Left forelimb (tissue), 1 donor: ENCODE measurements at places on chromosomes 4 and X.

DNA sequence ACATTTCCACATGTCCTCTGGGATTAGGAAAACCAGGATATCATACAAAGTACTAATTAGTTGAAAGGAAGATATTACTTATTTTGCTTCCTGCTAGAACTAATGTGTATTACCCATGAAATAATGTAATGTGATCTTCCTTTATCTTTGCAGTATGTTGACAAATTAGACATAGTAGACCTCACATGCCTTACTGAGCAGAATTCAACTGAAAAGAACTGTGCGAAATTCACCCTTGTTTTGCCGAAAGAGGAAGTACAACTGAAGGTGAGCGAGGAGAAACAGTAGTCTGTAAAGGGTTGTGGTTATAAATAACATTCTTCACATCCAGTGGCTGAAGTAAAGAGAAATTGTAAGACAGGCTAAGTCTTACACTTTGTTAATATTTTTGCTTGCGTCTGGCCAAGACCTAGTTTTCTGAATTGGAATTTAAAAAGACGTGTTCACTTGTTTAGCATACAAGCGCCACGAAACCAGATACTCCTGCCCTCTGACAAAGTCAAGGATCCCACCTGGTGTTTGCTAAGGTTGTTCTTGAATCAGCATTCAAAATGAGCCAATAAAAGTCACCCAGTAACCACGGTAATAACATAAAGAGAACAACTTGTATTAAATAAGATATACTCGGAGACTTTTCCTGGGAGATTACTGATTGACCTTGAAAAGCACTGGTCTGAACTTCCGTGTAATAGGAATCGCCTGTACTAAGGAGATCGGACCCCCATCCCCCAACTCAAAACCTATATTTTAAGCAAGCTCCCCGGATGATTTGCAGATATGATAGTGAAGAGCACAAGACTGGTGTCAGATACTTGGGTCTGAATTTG is 16.9 kb downstream of the STAP1 start:
- DNase-seq = no peak

DNA sequence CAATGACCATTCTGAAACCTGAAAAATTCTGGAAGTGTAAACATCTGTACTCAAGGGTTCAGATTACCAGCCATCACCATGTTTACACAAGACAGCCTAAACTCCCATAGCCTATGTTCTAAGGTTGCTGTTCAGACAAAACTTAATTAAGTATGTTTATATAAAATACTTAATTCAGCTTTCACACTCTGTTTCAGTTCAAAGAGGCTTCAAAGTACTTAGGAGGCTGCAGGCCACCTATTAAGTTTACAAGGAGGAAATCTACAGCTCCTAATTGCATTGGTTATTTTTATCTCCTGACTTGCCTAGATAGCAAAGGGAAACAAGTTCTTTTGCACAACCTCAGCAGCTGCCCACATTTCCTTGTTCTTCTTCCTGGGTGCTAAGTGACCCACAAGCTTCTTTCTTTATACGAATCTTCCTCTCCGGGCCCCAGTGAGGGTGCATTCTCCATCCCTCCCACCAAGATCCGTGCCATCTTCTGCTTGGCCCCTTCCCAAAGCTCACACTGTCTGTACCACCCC is 2.0 kb downstream of the GAK start:
- DNase-seq = no peak

GRCh38 chr4:87092389-87093141 is 127.9 kb downstream of the KLHL8 start:
- no peak for DNase-seq

DNA sequence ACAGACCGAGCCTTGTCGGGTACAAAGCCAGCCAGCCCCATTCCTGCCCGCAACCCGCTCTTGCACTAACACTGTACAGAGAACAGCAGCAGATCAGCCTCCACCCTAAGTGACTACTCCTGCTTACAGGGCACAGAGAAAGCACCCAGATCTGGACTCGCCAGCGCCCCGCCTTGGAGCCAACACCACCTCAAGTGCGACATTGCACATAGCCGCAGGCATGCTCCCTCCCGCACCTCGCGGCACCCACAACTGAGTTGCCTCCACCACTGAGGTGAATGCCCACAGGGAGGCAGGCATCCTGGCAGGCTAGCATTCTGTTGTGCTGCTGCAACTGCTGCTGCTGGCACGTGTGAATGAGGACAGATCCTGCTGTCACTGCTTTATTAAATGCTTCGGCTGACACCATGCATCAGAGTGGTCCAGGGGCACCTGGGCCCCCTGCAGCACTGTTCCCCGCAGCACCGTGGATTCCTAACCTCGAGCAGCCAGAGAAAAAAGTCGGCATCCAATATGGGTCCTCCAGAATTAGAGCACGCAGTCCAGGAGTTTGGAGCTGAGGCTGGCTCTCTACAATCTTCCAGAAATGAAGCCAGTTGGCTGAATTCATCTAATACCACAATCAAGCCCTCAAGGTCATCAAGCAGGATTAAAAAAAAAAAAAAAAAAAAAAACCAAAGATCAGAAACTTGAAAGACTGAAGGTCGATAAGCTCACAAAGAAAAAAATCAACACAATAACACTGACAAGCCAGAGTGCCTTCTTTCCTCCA is 352.9 kb downstream of the GASK1B start:
- DNase-seq = no peak
